ENCODE measurements at places on chromosomes 12 and 14.

DNA sequence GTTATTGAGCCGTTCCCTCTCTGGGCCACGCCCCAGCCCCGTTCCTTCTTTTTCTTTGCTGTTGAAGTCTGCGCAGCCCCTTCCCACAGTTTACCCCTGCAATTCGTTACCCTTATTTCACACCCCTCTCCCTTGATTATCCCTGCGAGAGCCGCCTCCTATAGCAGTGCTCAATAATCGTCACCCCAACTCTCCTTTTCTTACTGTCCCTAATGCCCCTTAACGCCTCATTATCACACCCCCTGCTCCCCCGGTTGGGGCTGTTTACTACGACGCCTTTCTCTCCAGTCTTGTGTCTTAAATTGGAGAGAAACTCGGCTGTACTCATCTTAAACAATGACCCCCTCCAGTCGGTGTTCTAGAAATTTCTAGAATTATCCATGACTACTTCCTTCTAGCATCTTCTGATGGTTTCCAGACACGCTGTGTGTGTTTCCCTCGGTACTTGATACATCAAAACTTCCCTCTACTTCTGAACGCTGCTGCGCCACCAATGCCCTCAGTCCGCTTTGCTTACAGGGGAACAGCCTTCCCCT, 713 bp upstream of the FBXL14 start:
- no peak for DNase-seq

- DNase-seq: no peak
These were observed 103.7 kb upstream of the MAX start for GRCh38 chr14:65206078-65206447.

- no peak for DNase-seq
These were observed 733 bp downstream of the TTC7B start for GRCh38 chr14:90815572-90815821.

DNA sequence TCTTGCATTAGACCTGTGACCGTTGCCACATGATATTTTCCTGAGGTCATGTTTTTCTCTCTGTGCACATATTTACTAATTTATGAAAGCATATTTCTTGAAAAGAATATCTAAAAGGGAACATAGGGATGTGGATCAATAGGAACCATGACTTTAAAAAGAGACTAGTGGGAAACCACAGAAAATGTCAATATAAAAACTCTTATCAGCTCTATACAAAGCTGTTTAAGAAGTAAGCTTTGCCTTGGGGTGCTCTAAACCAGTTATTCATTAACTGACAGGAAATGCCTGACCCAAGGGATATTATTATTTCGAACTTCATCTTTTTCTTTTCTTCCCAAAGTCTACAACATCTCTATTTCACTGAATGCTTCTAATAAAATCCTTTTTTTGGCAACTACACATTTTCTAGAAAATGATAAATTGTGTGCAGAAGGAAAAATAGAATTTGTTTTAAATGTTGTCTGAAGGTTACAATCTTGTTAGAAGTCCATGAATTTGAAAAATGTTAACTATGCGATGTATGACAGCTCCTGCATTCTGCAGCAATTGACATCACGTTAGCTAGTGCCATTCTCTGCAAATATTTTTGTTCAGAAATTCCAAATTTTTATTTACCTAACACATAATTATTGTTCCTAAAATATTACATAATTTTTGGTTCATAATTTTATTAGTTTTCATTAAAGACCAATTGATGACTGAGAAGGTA, 345.0 kb downstream of the SLC16A7 start:
- no peak for DNase-seq

- no peak for DNase-seq
These were observed 156.8 kb downstream of the CRADD start for GRCh38 chr12:93833946-93834345.

GRCh38 chr12:25558586-25558985, 5.5 kb upstream of the LMNTD1 start:
- no peak for DNase-seq

DNA sequence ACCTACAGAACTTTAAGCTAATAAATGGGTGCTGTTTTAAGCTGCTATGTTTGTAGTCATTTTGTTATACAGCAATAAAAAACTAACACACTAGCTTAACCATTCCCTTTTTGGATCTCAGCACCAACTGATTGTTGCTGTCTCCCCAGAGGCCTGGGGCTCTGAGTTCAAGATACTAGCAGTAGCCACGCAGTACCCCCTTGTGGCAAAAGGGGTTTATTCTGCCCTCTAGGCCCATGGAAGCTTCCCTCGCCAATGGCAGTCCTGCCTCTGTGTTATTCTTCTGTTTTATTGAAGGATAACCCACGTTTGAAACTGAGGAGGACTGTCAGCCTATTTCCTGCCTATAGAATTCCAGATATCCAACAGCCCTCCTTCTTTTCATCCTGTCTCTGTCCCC, 455.3 kb upstream of the ATP2B1 start:
- no peak for DNase-seq

GRCh38 chr12:6643569-6644256, 3.5 kb downstream of the ACRBP start:
- no peak for DNase-seq
